ENCODE measurements at places on chromosomes 12 and 14. TPM values are rescaled to one million over a fixed set of nuclear protein-coding genes. Genes with fewer than 3 reads are reported as not detected.

The LRRIQ1 gene
- not detected for total RNA-seq

DNA sequence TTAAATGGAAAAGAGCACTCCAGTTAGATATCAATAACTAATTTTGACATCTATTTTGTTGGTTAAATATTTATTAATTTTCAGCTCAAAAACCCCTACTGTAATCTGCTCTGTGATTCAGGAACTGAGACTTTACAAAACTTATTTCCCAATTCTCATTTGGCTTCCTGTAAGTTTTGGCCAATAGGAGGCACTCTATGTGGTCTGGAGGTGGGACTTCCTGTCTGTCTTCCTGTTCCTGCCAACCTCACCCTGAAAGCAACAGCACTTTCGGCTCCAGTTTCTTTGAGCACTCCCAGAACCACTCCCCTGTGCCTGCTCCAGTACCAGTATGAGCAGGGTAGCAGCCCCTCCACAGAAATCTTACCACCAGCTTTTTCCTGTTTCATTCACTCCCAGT is 1027.0 kb downstream of the VRK1 start:
- peaks cover 5% of the 10 kb centered on the region for H3K4me1 ChIP-seq
- H3K36me3 ChIP-seq = peaks cover 8% of the 10 kb centered on the region
- no peak overlapping the region for H3K4me3 ChIP-seq
- H3K27me3 ChIP-seq = no peaks in the 10 kb centered on the region
- peak; percentile 13 for DNase-seq

The SDR9C7 gene
- not detected for total RNA-seq

- H3K4me1 ChIP-seq = peaks cover 48% of the 10 kb centered on the region
- peaks cover 72% of the 10 kb centered on the region for H3K36me3 ChIP-seq
- no peak overlapping the region for H3K27ac ChIP-seq
Observed at GRCh38 chr14:88013750-88014349, 8.9 kb downstream of the GPR65 start.

The RD3L gene
- not detected for total RNA-seq

- H3K27ac ChIP-seq = no peak overlapping the region
- no peaks in the 10 kb centered on the region for H3K4me1 ChIP-seq
- H3K27me3 ChIP-seq = peaks cover 4% of the 10 kb centered on the region
- H3K4me3 ChIP-seq = no peak overlapping the region
Observed at GRCh38 chr14:33773205-33774030, 177.5 kb downstream of the EGLN3 start.

DNA sequence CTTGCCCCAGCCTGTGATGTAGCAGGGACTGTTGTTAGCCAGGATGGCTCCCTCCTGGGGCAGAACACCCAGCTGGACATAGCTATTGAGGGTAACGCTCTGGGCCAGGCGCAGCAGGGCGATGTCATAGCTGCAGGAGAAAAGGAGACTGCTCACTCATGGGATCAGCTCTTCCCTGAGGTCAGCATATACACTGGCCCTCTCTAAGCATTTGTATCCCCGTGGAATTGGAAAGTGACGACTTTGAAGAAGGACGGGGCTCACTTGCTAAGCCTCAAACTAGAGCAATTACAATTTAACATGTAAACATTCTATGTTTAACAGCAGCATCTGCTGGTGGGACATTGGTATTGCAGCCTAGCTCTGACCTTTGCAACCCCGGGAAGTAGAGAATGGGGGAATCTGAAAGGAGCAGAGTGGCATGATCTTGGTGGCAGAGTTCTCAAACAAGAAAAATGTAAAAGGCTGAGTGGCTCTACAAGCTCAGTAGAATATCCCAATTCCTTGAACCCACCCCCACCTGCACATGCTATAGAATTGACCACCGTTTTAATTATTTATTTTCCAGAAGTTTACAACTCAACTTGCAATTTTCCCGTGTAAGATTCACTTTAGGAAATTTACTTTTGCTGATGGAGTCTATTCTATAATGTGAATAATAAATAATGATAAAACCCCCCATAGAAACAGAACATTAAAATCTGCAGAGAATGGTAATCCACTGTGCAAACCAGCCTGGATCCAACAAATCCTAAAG is 5.0 kb downstream of the CELA1 start:
- H3K27me3 ChIP-seq = no peaks in the 10 kb centered on the region
- DNase-seq = peak; percentile 81
- peak overlapping the region; percentile 69 for H3K27ac ChIP-seq
- H3K4me1 ChIP-seq = peaks cover 13% of the 10 kb centered on the region
- H3K4me3 ChIP-seq = no peak overlapping the region

GRCh38 chr12:32100888-32101287 is 5.8 kb upstream of the BICD1 start:
- no peak overlapping the region for H3K27ac ChIP-seq
- H3K4me3 ChIP-seq = no peak overlapping the region
- no peaks in the 10 kb centered on the region for H3K36me3 ChIP-seq

- no peaks in the 10 kb centered on the region for H3K4me1 ChIP-seq
- H3K4me3 ChIP-seq = no peak overlapping the region
- no peaks in the 10 kb centered on the region for H3K36me3 ChIP-seq
- H3K27me3 ChIP-seq = no peaks in the 10 kb centered on the region
- no peak for DNase-seq
- no peak overlapping the region for H3K27ac ChIP-seq
Observed at GRCh38 chr12:97921979-97922722, 459.5 kb downstream of the RMST start.

- H3K27me3 ChIP-seq = peaks cover 4% of the 10 kb centered on the region
- H3K27ac ChIP-seq = no peak overlapping the region
- H3K36me3 ChIP-seq = peaks cover 8% of the 10 kb centered on the region
- DNase-seq = no peak
- H3K4me1 ChIP-seq = peaks cover 25% of the 10 kb centered on the region
- H3K4me3 ChIP-seq = no peak overlapping the region
Observed at GRCh38 chr12:67447180-67447579, 178.0 kb downstream of the CAND1 start.

- DNase-seq = no peak
- H3K36me3 ChIP-seq = peaks cover 18% of the 10 kb centered on the region
- H3K27ac ChIP-seq = no peak overlapping the region
- H3K4me3 ChIP-seq = no peak overlapping the region
- no peaks in the 10 kb centered on the region for H3K27me3 ChIP-seq
- H3K4me1 ChIP-seq = peaks cover 25% of the 10 kb centered on the region
Observed at GRCh38 chr12:50536831-50537537, 32.2 kb downstream of the DIP2B start.

The LBHD2 gene
- not detected for total RNA-seq

Data from activated CD4-positive, alpha-beta T cell treated with anti-CD3 and anti-CD28 coated beads, Interleukin-2, amount 10 ng/mL, durations not matched to agents 7 days and 5 days (primary cell).